Stimulated activated CD8-positive, alpha-beta memory T cell treated with anti-CD3 and anti-CD28 coated beads, Interleukin-4, amount 100 ng/mL, for 4 hours (primary cell): ENCODE measurements at places on chromosomes 5 and 9.

DNA sequence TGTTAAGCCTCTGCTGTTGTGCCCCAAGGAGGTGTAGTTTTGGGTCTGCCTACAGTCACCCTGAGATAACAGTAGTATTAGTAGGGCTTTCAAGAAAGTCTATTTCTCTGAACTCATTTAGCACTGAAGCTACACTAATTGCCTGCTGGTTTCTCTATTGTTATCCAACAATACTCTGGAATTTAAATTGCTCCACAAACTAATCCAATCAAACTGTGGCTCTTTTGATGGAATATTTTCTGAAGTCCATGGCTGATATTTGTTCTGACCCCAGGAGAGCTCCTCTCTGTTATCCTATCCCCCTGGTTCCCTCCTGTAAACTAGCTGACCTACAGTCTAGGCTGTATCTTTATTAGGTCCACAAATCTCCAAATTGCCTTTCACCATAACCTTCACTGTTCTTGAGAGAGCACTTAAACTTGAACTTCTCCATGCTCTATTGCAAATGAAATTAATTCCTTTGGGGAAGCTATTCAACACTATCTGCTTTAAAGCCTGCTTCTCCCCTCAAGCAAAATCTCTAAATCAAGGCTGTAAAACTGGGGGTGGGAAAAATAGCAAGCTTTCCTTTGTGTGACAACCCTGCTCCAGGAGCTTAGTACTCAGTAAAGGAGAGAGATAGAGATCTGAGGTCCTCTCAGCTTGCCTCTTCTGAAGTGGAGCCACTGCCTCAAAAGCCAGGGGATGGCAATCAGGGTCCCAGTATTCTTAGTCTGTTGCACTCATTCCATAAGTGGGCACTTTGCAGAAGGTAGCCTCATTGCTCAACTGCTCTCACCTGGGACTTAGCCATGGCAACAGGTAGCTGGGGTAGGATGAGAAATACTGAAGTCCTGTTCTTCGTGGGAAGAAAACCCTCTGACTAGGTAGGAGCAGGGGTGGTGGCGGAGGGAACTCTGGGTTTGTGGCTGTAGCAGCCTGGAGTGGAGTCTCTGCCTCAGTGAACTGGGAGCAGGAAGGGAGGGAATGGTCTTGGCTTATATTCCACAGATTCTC is 110.9 kb downstream of the MACIR start:
- DNase-seq = no peak

GRCh38 chr5:24103451-24104023 is 541.2 kb downstream of the CDH10 start:
- no peak for DNase-seq

DNA sequence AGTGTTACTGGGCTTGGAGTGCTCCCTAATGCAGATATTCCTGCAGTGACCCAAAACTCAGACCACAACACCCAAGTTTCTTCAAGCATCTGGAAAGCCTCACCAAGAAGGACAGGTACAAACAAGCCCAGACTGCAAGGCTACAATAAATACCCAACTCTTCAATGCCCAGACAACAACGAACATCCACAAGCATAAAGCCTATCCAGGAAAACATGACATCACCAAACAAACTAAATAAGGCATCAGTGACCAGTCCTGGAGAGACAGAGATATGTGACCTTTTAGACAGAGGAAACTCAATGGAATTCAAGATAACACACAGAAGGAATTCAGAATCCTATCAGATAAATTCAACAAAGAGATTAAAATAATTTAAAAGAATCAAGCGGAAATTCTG is 605.6 kb downstream of the PDE4D start:
- no peak for DNase-seq

- no peak for DNase-seq
Observed at GRCh38 chr5:1465966-1466471, 20.8 kb upstream of the SLC6A3 start.

GRCh38 chr5:166188501-166189325 is 2102.7 kb upstream of the WWC1 start:
- DNase-seq = no peak

DNA sequence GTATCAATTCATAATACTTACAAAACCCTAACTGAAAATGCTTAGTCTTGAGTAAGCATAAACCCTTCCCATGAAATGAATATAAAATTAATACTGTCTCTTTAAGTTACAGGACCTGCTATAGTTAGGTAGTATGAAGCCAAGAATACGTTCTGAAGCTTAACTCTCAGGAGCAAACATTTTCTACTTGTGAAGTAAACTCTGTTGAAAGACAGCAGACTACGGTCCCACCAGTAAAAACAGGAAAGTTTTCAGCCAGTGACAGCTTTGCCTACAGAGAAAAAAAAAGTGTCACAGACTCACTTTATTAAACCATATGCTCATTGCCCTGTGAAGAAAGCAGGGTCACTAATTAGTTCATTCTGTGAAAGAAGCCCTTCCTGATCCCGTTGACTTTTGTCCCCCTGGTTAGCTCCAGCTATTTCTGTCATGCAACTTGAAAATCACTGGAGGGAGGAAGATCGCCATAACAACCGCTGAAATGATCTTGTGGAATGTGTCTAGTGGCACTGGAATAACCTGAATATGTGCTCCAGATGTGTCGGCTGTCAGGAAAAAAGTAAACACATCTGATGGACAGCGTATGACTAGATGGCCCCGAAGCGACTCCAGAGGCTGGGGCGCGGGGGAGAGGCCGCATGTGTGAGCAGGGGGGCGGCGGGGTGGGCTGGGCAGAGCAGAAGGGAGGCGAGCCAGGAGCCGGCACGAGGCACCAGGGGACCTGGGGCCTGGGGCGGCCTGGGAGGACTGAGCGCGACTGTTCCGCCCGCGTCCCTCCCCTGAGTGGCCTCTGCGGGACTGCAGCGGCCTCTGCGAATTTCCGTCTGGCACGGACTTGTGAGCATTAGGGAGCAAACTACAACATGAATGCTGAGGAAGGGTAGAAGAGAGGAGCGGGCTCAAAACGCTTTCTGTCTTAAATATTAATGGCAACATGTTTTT is 41.9 kb downstream of the BNC2 start:
- DNase-seq = no peak

DNA sequence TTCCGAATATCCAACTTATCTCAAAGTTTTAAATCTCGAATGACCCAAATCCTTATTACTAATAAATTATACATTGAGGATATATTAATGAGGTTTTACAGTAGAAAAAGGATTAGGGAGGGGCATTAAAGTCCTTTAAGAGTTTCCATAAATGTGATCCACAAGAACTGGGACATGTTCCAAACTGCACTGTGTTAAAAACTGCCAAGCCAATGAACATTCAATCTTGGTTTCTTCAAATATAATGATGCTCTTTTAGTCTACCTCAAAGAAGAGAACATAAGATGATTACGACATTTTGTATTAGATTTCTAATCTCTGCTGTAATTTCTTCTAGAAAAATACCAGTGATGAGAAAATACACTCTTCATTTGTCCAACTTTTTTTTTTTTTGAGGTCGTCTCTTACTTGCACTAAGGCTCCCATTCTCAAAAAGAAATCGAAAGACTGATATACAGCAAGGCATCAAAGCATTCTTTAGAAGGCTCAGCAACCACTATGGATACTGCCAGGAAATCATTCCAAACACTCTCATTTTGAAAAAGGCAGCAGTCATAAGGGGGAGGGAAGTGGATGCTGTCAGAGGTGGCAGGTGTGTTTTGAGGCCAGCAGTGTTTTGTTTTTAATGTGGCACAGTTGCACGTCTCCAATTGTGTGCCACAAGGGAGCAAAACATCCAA is 1.7 kb downstream of the PTAR1 start:
- no peak for DNase-seq

DNA sequence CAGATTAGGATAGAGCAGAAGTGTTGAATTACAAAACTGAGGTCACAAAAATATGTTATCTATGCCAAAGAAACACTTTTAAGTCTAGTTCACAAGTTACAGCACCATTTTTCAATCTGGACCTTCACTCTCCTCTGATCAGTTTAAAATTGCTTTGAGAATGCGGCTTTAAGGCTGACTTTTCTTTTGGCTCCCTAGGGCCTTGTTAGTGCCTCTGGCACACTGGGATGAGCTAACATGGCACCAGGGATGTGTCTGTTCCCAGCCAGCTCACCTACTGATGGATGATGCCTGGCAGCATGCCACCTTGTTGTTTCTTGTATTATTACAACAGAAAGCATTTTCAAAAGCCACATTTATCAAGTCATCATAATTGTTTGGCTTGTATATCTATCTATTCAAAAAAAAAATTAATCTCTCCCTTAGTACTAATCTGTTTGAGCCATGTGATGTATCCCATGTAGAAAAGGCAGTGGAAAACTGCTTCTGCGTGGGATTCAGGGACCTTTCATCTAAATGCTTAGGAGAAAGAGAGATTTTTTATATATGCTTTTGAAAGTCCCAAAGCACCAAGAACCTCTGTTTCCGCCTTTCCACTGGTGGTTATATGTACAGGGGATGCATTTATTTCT is 46.6 kb downstream of the ADAMTSL1 start:
- no peak for DNase-seq

GRCh38 chr9:85040146-85040545 is 370.6 kb downstream of the NTRK2 start:
- no peak for DNase-seq

GRCh38 chr5:81980598-81981260 is 8.9 kb downstream of the ATG10 start:
- no peak for DNase-seq

DNA sequence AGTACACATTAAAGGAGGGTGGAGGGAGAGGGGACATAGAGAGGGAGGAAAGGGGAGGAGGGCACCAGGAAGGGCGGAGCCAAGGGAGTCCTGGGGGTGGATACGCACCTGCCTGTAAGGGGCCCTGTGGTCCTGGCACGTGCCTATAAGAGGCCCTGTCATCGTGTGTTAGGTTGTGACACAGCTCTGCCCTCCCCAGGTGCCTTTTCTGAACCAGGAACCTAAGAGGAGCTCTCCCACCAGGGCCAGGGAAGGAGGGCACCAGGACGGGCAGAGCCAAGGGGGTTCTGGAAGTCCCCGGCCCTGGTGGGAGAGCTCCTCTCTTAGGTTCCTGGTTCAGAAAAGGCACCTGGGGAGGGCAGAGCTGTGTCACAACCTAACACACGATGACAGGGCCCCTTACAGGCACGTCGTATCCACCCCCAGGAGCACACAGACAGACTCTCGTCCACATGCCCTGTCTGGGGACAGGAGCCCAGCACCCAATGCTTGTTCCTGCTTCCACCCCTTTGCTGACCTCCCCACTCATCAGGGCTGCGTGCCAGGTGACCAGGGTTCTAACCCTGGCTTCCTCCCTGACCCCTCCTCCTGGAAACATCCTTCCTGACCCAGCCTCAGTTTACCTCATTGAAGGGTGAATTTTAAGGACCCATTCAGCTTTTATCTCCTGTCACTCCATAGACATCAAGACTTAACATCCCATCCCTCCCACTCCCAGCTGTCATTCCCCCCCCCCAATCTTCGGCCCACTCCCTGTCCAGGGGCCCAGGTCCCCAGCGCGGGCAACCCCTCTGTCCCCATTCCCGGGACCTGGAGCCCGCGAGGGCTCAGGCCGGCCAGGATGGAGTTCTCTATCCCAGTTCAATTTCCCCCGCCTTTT is 12.9 kb upstream of the OLFM1 start:
- DNase-seq = no peak

- DNase-seq = no peak
Observed at GRCh38 chr9:129027224-129027684, 877 bp downstream of the SH3GLB2 start.

DNA sequence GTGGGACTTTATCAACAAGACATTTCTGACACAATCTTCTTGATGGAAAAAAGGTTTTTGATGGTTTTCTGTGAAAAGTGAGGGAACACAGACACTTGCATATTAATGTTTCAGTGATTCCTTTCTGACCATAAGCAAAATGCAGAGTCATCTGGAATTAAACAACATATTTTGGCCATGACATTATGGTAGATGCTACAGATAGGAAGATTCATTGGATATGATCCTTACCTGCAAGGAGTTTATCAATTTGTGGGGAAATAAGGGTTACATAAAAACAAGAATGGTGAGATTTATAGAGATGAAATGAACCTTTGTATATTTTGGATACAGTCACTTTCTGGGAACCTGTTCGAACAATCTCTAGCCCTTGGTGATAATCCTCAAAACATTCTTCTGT is 155.3 kb upstream of the GNA14 start:
- no peak for DNase-seq

DNA sequence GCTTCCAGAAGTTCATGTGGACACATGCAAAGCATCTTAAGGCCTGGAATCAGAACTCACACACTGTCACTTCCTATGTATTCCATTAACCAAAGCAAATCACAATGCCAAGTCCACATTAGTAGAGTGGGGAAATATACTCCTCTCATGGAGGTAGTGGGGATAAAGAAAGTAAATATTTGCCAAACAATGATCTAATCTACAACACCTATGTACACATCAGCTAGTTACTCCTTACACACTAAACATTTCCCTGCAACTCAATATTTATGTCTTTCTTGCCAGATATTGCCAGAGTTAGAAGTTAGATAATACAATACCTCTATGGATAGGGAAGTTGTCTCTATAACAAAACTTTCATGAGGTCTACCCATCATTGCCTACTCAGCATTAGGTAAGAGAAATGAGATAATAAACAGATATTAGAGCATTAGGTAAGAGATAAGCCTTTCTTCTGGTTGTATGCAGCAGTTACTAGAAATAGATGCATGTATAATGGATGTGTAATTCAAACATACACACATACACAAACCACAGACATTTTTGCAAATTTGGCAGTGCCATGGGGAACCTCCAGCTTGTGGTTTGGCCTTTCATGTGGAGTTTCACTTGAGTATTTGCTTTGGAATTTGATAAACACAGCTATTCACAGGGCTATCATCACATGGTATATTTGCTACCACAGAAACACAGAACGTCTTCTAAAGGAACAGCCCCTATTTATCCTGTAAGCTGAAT is 196.5 kb downstream of the TLE1 start:
- DNase-seq = no peak

GRCh38 chr9:75979362-75979761 is 88.9 kb downstream of the PCSK5 start:
- no peak for DNase-seq

GRCh38 chr5:137365126-137365865 is 133.8 kb downstream of the SPOCK1 start:
- no peak for DNase-seq

GRCh38 chr9:77935974-77936373 is 95.6 kb downstream of the GNAQ start:
- no peak for DNase-seq

GRCh38 chr5:79025054-79025472 is 40.0 kb upstream of the ARSB start:
- DNase-seq = no peak

GRCh38 chr5:179377421-179378115 is 32.3 kb upstream of the ADAMTS2 start:
- no peak for DNase-seq

GRCh38 chr5:160511280-160511929 is 89.8 kb downstream of the PTTG1 start:
- DNase-seq = no peak

DNA sequence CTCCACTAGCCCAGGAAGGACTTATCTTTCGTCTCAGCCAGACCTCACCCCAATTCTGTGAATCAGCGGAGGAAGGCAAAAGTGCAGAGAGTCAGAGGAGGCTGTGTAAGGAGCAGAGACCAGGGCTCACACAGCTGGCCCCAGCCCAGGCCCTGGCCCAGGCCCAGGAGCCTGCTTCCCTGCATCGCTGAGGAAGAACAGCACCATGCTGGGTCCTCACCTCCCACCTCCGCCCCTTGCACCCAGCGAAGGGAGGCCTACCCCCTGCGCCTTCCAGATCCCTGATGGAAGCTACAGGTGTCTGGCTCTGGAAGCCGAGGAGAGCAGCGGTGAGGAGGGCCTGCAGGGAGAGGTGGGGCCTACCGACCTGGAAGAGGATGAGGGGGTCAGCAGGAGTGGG is 22.3 kb upstream of the SYNPO start:
- no peak for DNase-seq

GRCh38 chr9:127505396-127506116 is 54.2 kb downstream of the LRSAM1 start:
- DNase-seq = no peak
